A549 treated with DMSO at 1 μM for 4 hours (cell line): ENCODE measurements at places on chromosomes 5 and 9. TPM values are rescaled to one million over a fixed set of nuclear protein-coding genes. Genes with fewer than 3 reads are reported as not detected.

The LEAP2 gene
- total RNA-seq: 0.55 to 1.5 TPM (median 1.1 TPM) in 5 replicates

The NXNL2 gene
- total RNA-seq: 0.34 to 1.0 TPM (median 0.67 TPM) in 5 replicates

The JAK2 gene
- 2.0 to 3.8 TPM (median 2.9 TPM) in 5 replicates for total RNA-seq

The HAND1 gene
- 0.22 to 0.34 TPM (median 0.31 TPM) in 5 replicates for total RNA-seq

The NR2F1-AS1 gene
- 3.7 to 4.7 TPM (median 4.5 TPM) in 5 replicates for total RNA-seq

The LCN9 gene
- total RNA-seq: not detected in 5 replicates

The ACSL6 gene
- 0.07 to 0.16 TPM (median 0.10 TPM) in 4 of 5 replicates, not detected in the other for total RNA-seq

The WNT8A gene
- total RNA-seq: not detected in 5 replicates

The SPZ1 gene
- total RNA-seq: not detected in 5 replicates

The GPRIN1 gene
- 7.3 to 10.3 TPM (median 9.4 TPM) in 5 replicates for total RNA-seq

The SREK1IP1 gene
- total RNA-seq: 7.4 to 11.6 TPM (median 8.5 TPM) in 5 replicates

The BARHL1 gene
- total RNA-seq: 0.06 TPM in 1 of 5 replicates, not detected in the others

The IL13 gene
- total RNA-seq: 0.06 to 0.11 TPM in 2 of 5 replicates, not detected in the others

The MAML1 gene
- total RNA-seq: 19.0 to 23.5 TPM (median 22.0 TPM) in 5 replicates

The DBH gene
- total RNA-seq: not detected in 5 replicates

The C9orf43 gene
- 0.45 to 1.2 TPM (median 0.54 TPM) in 5 replicates for total RNA-seq

The CSF2 gene
- 0.49 to 1.2 TPM (median 0.52 TPM) in 5 replicates for total RNA-seq

The FAM221B gene
- not detected in 5 replicates for total RNA-seq

The HAPLN1 gene
- total RNA-seq: not detected in 5 replicates

The ENG gene
- 0.09 to 0.34 TPM (median 0.14 TPM) in 5 replicates for total RNA-seq

The TICAM2 gene
- 0.84 to 1.4 TPM (median 1.0 TPM) in 5 replicates for total RNA-seq

The NR2F1 gene
- 4.5 to 5.2 TPM (median 4.5 TPM) in 5 replicates for total RNA-seq

The TAL2 gene
- total RNA-seq: 0.16 to 0.37 TPM (median 0.28 TPM) in 3 of 5 replicates, not detected in the others

The SLCO4C1 gene
- 0.03 TPM in 1 of 5 replicates, not detected in the others for total RNA-seq

The FGF10 gene
- total RNA-seq: not detected in 5 replicates

The PCA3 gene
- not detected in 5 replicates for total RNA-seq

The PPP2R2B gene
- 0.13 to 0.16 TPM (median 0.15 TPM) in 4 of 5 replicates, not detected in the other for total RNA-seq

The LCN15 gene
- not detected in 5 replicates for total RNA-seq

The LTC4S gene
- 0.26 to 0.34 TPM in 2 of 5 replicates, not detected in the others for total RNA-seq

The ACOT12 gene
- 0.06 TPM in 1 of 5 replicates, not detected in the others for total RNA-seq

The SCGB3A1 gene
- total RNA-seq: not detected in 5 replicates

The STC2 gene
- total RNA-seq: 55.5 to 104 TPM (median 60.0 TPM) in 5 replicates

The DNM1 gene
- 81.5 to 103 TPM (median 88.2 TPM) in 5 replicates for total RNA-seq

The KIF4B gene
- 0.03 to 0.05 TPM (median 0.04 TPM) in 3 of 5 replicates, not detected in the others for total RNA-seq

The MYMK gene
- not detected in 5 replicates for total RNA-seq

The BAAT gene
- total RNA-seq: 0.40 to 0.67 TPM (median 0.57 TPM) in 5 replicates

The COL23A1 gene
- total RNA-seq: not detected in 5 replicates

The EIF4E1B gene
- not detected in 5 replicates for total RNA-seq

The MARCOL gene
- total RNA-seq: not detected in 5 replicates

The SLC6A19 gene
- total RNA-seq: not detected in 5 replicates

The CCL28 gene
- total RNA-seq: 0.06 to 0.31 TPM (median 0.13 TPM) in 5 replicates

The PDGFRB gene
- 0.08 to 0.36 TPM (median 0.09 TPM) in 5 replicates for total RNA-seq

The ENTPD2 gene
- total RNA-seq: 0.67 to 0.95 TPM (median 0.82 TPM) in 5 replicates

The SHOC1 gene
- 0.07 TPM in 1 of 5 replicates, not detected in the others for total RNA-seq

The TPPP gene
- 5.1 to 6.4 TPM (median 5.5 TPM) in 5 replicates for total RNA-seq

The CCDC192 gene
- total RNA-seq: not detected in 5 replicates

The AGXT2 gene
- total RNA-seq: not detected in 5 replicates

The DMRT2 gene
- 0.09 to 0.10 TPM in 2 of 5 replicates, not detected in the others for total RNA-seq

The CTXN3 gene
- not detected in 5 replicates for total RNA-seq

The PCDHB10 gene
- total RNA-seq: 0.04 to 0.06 TPM (median 0.05 TPM) in 3 of 5 replicates, not detected in the others
